ENCODE measurements at places on chromosomes 7 and 10.

DNA sequence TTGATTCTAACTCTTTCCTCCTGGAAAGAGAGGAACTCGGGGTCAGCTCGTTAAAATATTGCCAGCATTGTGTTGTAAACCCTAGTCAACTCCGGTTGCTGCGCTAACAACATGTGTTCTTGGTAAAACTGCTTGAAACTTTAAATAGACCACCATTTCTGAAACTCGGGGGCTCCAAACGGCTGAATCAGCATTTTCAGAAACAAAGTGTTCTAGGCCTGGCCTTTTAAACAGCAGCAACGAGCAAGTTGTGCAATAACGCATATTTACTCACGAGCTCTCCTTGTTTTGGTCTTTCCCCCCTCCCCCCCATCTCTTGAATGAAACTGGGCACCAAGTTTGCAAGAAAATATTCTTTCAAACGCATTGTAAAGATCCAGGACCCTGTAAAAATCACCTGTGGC, 9.2 kb upstream of the GRB10 start:
- DNase-seq = no peak

DNA sequence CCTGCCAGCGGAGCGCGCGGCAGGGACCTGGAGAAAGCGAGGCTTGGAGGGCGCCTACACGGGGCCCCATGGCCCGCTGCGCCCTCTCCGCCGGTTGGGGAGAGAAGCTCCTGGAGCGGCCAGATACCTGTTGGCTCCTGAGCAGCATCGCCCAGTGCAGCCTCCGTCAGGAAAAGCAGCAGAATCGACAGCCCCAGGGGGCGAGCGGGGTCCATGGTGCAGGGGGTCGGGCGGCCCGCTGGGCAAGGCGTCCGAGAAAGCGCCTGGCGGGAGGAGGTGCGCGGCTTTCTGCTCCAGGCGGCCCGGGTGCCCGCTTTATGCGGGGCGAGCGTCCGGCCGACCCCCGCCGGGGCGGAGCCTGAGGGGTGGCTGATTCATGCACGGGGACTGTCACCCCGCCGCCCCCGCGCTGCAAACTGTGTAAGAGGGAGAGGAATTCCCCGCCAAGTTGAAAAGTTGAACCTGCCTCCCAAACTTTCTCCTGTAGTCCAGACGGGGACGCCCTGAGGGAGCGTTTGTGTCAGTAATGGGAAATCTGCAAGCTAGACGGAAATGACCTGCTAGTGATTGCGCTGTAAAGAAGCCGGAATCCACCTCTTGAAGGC, at the start of gene TFPI2:
TFPI2 (minus strand) TSS at position 290 of the 605 bp plus-strand sequence; CDS start at position 215, 75 bp downstream.
- DNase-seq = no peak

DNA sequence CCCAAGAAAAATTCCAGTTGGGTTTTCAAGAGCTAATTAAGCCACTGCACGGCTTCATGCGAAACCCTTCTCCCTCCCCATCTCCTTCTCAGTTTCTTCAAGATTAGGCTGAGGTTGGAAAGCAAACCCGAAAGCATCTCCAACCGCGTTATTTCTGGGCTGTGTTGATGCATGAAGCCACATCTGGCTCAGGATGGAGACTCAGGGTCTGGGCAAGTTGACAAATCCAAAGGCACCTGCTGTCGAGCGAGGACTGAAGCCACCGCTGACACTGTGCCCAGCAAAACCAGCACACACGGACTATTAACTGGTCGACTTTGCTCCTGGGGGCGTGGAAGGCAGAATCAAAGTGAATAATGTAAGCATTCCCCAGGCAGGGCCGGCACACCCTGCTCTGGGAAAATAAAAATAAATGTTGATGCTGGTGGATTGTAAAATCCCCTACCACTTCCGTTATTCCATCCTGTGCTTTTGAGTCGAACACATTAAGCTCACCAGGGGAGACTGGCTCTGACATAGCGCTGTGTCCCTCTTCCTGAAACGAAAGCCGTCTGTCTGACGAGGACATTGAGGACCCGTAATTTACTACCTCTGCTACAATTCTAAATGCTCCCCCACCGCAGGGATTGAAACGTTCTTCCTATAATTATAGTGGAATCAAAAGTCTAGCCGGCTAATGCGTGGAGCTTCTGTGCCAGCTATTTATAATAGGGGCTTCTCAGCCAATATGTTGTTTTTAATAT, 269.8 kb downstream of the ADARB2 start:
- DNase-seq = peak; percentile 91

DNA sequence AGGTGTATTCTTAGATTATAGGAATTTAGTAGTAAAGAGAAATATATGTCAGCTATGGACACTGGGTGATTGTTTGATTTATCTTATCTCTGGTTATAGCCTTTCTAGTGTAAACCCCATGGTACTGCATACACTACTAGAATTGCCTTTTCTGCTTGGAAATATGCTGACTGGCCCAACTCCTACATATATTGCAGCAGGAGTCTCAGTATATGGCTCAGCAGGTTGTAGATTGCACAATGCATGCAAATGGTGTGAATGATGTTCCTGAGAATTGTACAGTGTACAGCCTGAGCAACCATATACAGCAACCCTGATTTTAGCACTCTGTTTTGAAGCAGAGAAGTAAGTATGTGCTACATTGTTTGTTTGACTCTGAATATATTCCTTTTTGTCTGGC, 153.4 kb upstream of the NPY start:
- no peak for DNase-seq

GRCh38 chr7:98334081-98334480, 52.6 kb downstream of the BRI3 start:
- DNase-seq = no peak

- no peak for DNase-seq
Observed at GRCh38 chr10:113359655-113360054, 193.2 kb upstream of the HABP2 start.

DNA sequence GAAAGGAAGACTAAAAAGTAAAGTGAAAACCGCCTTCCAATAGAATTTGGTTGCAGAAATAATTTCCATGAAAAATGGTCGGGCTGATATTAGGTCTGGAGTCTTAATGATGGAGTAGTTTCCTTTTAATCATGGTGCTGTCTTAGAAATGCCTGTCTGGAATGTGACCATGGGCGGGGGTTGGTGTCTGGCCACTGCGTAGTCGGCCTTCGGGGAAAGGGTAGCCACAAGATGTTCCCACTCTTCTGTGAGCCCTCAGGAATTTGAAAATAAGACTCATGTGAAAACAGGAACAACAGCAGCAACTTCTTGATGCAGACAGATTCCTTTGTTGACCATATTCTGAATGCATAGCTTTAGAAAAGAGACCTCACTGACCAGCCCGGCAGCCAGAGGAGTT, 176.8 kb downstream of the KIAA1217 start:
- no peak for DNase-seq

- no peak for DNase-seq
Observed at GRCh38 chr10:55800602-55801352, 560.3 kb downstream of the ZWINT start.

Data from NCI-H2081 (cell line).